ENCODE measurements at places on chromosomes 4 and X.

- no peak for DNase-seq
Observed at GRCh38 chr4:27692868-27693634, 832.4 kb downstream of the STIM2 start.

DNA sequence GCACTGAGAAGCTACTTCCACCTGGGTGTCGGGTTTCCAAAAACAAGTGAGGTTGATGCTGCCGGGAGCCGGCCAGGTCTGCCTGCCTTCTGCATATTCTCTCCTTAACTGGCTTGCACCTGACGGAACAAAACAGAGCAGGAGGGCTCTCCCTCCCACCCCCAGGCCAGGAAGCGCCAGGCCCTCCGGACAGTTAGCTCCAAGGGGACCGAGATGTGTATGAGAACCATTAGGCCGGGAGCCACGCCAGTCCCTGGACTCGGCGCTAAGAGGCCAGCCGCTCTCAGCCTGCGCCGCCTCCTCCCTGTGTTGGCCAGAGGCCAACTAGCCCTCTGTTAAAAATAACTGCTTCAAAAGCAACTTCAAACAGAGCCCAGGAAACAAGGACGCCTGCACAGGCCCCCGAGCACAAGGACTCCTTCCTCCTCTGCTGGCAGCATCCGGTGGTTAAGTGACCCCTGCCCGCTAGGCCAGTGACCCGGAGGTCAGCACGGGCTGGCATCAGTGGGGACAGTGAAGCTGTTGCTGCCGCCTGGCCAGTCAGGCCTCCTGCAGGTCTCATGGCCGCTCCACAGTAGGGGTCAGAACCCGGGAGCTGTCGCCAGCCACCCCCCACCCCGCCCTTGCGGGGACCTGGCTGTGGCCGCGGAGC, 107.9 kb downstream of the ABLIM2 start:
- no peak for DNase-seq

- no peak for DNase-seq
Observed at GRCh38 chrX:53281321-53281822, at the start of gene IQSEC2. Gene IQSEC2 (minus strand): TSS chrX:53281584.

DNA sequence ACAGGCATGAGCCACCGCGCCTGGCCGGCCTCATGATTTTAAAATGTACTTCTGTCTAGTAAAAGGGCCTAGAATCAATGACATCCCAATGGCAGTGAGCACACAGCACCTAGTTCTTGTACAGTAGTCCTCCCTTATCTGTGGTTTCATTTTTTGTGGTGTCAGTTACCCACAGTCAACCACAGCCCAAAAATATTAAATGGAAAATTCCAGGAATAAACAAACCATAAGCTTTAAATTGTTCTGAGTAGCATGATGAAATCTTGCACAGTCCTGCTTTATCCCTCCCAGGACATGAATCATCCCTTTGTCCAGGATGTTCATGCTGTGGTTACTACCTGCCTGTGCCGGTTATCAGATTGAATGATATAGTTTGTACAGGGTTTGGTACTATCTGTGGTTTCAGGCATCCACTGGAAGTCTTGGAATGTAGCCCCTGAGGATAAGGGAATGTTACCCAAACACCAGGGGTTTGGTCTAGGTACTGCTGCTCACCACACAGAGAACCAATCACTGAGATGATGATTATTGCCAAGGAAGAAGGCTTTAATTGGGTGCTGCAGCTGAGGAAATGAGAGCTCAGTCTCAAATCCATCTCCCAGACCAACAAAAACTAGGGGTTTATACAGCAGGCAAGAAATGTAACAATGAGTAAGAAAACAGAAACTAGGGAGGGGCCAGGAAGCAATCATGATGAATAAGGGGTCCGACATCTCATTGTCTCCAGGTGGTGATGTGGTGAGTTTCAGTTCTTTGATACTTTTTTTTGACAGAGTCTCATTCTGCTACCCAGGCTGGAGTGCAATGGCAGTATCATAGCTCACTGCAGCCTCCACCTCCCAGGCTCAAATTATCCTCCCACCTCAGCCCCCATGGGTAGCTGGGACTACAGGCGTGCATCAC, 16.2 kb upstream of the FHL1 start:
- no peak for DNase-seq

GRCh38 chr4:187135878-187136277, 412.2 kb upstream of the FAT1 start:
- no peak for DNase-seq

- no peak for DNase-seq
Observed at GRCh38 chrX:16604337-16604736, 45.6 kb upstream of the S100G start.

DNA sequence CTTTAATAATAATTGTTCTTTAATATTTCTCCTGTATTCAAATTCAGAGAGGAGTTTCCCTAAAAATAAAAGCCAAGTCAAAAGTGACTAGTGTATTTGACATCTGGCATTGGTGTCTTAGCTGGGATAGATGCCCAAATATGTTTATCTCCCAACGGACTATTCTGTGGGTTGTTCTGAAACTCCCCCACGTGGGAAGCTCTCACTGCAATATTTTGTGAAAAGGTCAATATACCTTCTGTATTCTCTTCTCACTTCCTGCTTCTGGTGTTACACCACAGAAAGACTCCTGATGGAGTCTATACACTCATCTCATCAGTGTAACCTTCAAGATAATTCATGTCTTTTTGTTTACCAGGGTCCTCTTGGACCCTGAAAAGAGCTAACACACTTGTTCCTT, 2052.8 kb upstream of the TENM3 start:
- DNase-seq, result no peak

GRCh38 chrX:78452356-78452755, 124.9 kb upstream of the CYSLTR1 start:
- DNase-seq, result no peak

GRCh38 chr4:106494066-106494465, 125.5 kb upstream of the GIMD1 start:
- DNase-seq, result no peak

GRCh38 chr4:184765473-184766340, 31.8 kb upstream of the CENPU start:
- DNase-seq, result no peak

DNA sequence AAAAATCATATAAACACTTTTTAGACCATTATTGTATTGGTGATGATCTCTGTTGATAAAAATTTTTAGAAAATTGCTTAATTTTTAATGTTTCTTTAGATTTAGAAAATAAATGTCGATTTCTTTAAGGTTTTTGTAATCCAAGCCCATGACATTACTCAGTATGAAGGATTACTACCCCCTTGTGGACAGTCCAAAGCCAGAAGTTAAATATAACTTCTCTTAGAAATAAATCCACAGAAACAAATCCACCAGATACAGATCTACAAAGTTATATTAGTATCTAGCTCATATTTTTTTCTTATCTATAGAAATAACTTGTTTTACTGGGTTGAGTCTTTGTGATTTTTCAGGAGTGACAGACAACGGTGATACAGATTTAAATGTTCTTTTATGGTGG, 18.9 kb downstream of the TIFA start:
- DNase-seq, result no peak

- no peak for DNase-seq
Observed at GRCh38 chrX:50586407-50586806, 115.8 kb upstream of the DGKK start.

GRCh38 chrX:129445436-129445835, 77.9 kb downstream of the SMARCA1 start:
- no peak for DNase-seq
